HS-27A (cell line): ENCODE measurements at places on chromosomes 5 and 9.
A peak's percentile ranks its signal among the peaks of the same experiment; 100 is the strongest.

- no peak for DNase-seq
Measured at GRCh38 chr9:76223749-76224340, 170.4 kb downstream of the RFK start.

DNA sequence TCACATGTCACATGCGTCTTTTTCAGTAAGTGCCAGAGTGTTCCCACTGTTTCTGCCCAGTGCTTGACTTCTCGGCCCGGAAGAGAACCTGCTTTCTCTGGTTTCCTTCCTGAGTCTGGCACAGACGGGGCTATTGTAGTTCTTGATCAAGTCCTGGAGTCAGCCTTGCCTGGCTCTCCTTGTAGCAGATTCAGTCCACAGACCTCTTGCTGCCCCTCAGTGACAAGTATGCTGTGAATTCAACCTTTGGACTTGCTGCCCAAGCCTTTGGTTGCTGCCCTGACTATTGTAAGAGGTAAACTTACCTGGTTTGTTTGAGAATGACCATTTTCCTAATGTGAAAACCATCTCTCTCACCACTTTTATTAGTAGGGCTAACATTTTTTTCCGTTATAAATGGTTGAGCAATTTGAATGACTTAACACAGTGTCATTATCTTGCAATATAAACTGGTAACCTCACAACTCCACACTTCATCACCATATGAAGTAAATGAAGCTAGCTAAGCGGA, 24.7 kb downstream of the ZBTB34 start:
- no peak for DNase-seq

DNA sequence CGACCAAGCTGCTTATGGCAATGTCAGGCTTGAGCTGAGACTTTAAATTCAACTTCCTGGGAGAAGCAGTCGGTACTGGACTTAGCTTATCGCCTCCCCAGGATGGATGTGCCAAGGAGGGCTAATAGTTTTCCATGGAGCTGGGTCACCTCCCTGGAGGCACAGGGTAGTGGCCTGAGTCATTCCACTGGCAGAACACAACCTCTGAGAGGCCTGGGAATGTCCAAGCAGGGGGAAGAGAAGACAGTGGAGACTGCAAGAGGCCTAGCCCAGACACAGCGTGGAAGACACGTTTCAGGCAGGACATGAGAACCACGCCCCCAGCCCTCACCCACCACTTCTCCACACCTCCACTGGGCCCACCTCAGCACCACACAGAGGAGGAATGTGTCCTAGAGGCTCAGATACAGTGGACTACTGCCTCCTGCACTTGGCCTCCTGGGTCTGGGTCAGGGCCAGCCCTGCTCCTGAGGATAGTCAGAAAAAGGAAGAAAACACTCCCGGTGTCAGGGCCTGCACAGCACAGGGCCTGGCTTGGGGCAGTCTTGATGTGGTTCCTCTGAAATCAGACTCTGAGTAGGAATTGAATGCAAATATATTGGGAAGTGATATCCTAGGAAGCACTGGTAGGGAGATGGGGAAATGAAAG, 171.8 kb downstream of the FSTL4 start:
- DNase-seq: no peak

- no peak for DNase-seq
Measured at GRCh38 chr5:8767111-8767510, 778.8 kb downstream of the SEMA5A start.

- no peak for DNase-seq
Measured at GRCh38 chr5:173018358-173018757, 34.8 kb downstream of the ATP6V0E1 start.

DNA sequence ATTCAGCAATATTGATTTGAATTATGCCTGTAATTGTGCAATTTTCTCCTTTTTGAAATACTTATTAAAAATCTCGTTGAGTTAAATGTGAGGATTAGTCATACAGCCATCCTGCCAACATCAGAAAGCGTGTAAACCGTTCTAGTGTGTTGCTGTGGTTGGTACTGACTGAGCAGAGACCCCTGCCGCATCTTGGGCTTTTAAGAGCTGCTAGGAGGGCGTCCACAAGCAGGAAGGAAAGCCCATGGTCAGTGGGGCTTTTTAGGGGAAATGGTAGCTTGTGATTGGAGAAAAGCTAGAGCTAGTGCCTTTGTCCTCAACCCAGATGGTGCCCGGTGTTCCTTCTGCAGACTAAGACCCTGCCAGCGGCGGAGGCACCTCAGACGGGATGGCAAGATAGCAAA, 1.3 kb downstream of the SDHA start:
- DNase-seq: peak; percentile 3

DNA sequence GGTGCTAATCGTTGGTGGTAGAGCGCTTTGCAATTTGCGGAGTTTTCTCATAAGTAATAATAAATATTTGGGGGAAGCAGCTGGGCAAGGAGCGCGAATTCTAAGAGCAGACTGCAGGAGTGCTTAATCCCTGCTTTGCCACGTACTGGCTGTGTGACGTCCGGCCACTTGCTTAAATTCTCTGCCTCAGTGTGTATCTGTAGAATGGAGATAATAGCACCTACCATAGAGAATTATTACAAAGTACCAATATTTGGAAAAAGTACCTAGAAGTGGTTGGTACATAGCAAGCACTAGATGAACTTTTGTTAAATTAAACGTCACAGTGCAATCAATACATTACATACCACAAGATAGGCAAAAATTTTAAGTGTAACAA, 598 bp upstream of the TMED7 start:
- DNase-seq: no peak

- DNase-seq: no peak
Measured at GRCh38 chr5:31412324-31412723, 119.6 kb downstream of the DROSHA start.

GRCh38 chr5:170216257-170216864, 16.4 kb upstream of the C5orf58 start:
- DNase-seq: no peak

- no peak for DNase-seq
Measured at GRCh38 chr5:58666598-58667581, 84.0 kb downstream of the RAB3C start.

GRCh38 chr5:80036615-80037014, 1.5 kb downstream of the THBS4 start:
- DNase-seq: no peak

DNA sequence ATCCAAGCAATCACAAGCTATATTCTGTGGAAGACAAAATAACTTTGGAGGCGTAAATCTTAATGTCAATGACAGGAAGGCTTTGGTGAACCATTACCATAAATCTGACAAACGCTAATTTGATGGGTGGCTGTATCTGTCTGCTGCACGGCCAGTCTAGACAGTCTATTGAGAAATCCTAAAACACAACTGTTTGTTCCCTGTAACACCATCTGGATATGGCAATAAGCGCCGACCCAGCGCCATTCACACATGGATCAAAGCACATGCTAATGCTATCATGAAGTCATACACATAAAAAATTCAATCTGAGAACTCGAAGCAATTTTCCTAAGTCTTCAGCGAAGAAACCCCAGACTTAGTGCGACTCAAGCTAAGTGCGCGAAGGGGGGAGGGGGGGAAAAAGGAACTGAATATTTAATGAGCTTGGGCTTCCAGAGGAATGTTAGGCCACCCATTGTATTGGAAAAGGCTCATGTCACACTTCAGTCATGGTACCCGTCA, 95.1 kb downstream of the ARL15 start:
- no peak for DNase-seq

- no peak for DNase-seq
Measured at GRCh38 chr5:172954751-172955159, 4.5 kb upstream of the RPL26L1 start.

GRCh38 chr5:32753765-32754164, 42.6 kb downstream of the NPR3 start:
- no peak for DNase-seq

DNA sequence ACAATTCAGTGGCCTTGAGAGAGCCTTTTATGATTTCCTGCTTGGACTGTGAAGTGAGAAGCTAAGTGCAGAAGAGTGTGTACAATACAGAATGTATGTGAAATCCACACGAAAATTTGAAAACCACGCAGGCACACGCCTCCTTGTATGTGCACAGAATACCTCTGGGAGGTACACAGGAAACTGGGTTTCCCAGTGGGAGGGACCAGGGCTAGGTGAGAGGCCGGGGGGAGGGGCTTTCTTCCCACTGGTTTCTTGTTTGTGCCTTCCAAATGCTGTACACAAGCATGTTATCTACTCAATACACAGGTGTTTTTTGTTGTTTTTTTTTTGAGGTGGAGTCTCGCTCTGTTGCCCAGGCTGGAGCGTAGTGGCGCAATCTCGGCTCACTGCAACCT, 16.1 kb downstream of the C9orf50 start:
- DNase-seq: no peak

- no peak for DNase-seq
Measured at GRCh38 chr5:178637356-178638074, 10.7 kb upstream of the CLK4 start.

- no peak for DNase-seq
Measured at GRCh38 chr9:115142517-115143270, 24.7 kb upstream of the TNC start.

DNA sequence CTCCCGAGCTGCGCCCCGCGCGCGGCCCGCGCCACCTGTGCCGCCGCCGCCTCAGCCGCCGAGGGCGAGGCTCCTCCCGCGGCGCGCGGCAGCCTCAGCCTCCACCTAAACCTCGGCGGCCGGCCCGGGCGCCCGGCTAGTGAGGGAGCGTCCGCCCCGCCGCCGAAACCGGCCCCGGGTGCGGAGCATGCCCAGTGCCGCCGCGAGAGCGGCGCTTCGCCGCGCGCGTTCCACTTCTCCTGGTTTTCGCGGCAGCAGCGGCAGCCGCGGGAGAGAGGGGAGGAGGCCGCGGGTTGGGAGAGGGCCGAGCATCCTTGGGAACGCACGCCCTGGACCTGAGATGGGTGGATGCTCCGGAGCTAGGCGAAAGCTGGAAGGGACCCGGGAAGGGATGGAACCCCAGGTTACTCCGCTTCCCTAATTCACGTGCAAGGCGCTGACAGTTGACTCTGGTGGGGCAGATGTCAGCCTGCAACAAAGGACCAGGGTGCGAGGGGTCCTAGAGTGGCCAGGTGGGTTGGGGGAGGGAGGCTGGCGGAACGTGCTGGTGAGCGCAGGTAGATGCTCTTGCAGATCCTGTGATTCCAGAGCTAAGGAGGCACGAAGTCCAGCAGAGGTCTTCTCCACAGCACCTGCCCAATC, at the start of gene CTNND2:
TSS of gene CTNND2 (minus strand) at position 182 of the 642 bp plus-strand sequence. CDS start 593 bp downstream, outside the sequence.
- no peak for DNase-seq

DNA sequence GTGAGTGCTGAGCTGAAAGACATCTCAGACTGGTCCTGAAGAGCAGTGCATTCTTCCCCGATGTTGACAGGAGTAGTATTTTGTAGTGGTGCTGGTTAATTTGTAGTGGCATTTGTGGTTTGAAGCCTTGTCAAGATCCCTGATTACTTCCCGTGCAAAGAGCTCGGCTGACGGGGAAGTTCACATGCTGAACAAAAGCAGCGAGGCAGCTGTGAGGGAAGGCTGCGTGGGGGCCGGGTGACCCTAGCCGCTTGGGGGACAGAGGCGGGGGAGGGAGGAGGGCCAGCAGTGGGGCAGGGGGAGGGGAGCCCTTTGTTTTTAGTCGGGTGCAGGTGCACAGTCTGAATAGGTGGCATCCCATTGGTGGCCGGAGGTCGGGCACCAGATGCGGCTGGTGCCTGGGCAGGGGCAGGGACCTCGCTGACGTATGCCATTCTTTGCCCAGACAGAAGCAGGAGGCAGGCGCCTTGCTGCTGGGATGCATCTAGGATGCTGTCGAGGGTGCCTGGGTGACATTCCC, 64.7 kb downstream of the CRB2 start:
- DNase-seq: no peak

DNA sequence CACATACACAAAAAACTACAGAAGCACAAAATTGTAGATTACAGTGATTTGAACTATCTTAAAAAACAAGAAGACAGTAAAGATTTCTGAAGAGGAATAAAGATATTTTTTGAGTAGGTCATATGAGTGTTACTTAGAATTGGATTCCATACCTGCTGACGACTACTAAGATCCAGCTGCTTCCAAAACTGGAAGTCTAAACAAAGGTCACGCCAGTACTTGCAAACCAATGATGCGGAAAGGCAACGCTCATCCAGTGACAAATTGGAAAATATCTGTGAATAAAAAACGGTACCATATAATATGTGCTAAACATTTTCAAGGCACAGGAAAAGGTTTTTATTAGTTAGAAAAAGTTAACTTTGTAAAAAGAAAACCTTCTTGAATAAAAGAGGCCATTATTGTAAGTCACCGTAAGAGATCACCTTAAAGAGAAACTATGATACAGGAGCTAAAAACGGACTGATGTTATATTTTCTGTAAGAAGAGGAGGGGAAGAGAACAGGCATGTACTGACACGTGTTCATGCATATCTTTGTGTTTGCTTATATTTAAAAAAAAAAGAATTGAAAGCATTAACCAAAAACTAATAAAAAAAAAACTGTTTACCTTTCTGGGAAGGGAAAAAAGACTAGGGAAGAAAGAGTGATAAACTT, 14.1 kb downstream of the FBXL17 start:
- DNase-seq: no peak

DNA sequence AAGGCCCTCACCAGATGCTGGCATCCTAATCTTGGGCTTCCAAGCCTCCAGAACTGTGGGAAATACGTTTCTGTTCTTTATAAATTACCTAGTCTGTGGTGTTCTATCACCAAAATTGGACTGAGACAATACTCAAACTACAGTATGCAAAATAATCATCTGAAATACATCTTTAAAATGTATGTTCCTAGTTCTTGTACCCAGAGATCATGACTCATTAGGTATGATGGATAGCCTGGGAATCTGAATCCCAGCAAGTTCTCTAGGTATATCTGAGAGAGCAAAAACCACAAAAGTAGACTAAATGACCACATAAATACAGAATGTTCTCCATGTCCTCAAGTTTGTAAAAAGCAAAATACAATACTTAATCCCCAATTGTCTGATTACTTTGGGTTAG, 166.3 kb downstream of the YIPF5 start:
- no peak for DNase-seq

DNA sequence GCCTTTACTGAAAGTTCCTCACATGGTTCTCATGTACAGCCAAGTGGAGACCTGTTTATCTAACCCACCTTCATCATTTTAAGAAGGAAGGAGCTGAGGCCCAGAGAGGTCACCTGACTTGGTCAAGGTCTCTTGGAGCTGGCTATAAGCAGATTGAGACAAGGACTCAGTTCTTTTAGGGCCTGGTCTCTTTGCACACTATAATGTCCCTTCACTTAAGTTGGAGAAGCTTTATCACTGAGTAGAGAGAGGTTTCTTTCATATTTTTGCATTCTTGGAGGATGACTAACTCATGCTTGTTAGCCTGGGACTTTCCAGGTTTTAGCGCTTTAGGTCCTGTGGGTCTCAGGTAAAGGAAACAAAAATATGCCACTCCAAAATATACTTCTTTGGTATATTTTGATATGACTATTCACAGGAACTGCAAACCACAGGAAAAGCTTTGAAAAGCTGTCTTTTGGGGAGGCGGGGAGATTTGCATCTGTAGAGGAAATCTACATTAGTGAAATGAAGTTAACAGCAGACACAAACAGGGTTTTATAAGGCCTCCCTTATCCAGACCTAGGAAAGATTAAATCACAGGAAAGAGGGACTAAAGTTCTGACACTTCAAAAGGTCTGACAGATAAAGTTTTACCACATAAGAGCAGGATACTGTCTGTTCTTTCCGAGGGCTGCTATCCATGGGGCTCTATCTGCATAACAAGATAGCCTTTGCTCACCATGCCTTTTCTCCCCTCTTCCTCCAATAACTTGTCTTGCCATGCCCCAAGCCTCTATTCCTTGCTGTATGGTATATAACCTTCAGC, 95.8 kb upstream of the ANKRD55 start:
- DNase-seq: no peak

GRCh38 chr9:135883410-135884089, 23.8 kb downstream of the CAMSAP1 start:
- DNase-seq: no peak
